Kidney (tissue), 22 donors: ENCODE measurements at places on chromosomes 5 and 9.

DNA sequence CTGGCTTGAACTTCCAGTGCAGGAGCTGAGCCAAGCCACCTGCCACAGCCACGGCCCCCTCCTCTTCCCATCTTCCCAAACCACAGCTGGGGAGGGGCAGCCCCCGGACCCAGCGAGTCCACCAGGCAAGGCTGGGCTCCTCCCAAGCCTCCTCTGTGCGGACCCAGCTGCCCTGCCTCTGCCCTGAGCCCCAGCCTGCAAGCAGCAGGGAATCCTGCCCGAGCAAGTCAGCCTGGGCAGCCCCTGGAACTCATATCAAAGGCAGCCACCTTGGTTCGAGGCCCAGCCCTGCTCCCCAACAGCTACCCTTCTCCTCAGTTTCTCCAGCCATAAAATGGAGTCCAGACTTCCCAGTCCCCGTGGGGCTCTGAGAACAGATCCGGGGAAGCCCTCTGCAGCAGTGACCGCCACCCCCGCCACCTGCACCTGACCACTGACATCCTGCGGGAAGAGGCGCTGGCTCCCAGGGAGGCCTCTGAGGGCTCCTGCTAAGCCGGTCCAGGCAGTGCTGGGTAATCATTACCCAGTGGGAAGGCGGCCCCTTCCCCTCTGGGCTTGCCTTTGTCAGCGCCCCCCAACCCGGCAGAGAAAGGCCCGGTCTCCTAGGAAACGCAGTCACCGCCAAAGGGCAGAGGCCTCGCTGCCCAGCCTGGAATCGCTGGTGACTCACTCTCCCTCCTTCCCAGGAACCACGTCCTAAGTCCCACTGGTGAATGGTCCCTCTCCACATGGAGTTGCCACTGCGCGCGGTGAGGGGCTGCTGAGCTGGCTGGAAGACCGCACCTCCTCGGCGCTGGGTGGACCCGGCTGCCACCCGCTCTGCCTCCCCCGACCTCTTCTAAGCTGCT, 1.5 kb downstream of the VAV2 start:
- peak; percentile 91 for DNase-seq

GRCh38 chr5:79499640-79500273, 14.2 kb downstream of the HOMER1 start:
- DNase-seq = no peak

DNA sequence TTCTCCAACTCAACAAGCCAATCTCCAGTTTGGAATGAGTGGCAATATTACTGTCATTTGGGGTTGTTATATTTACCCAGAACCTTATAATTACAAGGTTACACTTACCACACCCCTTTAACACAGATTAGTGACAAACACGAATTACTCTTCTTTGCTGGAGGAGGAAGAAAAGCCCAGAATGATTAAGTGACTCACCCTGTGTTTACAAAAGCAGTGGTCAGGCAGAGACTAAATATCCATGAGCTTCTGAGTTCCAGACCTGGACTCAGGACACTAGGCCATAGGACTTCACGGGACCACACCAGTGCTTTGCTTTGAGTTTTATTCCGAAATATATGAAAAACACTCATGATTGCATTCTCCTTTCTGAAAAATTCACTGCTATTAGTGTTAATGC, 370.8 kb downstream of the TLE1 start:
- no peak for DNase-seq

- DNase-seq = no peak
Measured at GRCh38 chr5:11946317-11946716, 42.1 kb upstream of the CTNND2 start.

GRCh38 chr9:134496413-134497282, 145.0 kb upstream of the COL5A1 start:
- no peak for DNase-seq

DNA sequence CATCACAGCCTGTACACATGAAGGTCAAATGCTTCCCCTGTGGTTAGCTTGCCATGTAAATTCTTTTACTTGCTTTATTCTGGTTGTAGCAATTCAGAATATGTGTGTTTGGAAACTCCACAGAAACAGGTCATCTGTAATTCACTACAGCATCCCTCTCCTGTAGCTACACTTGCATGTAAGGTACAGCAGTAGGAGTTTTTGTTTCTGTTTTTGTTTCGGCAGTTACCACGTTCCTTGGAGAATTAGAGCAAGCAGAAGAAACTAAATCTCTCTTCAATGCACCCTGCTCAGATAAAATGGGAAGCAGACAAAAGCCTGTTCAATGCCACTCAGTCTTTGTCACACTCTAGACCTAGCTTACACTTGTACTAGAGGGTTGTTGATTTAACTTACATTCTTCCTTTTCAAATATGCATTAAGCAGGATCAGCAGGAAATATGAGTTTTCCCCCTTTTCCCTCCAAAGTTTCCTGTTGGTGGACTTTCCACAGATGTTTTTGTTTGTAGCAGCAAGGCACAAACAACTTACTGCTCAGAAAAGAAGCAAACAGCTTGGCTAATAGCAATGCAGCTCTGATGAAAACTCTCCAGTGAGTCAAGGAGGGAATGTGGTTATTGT, 80.9 kb downstream of the YIPF5 start:
- DNase-seq = no peak

- DNase-seq = no peak
Measured at GRCh38 chr5:54868511-54869483, 116.6 kb downstream of the ESM1 start.

DNA sequence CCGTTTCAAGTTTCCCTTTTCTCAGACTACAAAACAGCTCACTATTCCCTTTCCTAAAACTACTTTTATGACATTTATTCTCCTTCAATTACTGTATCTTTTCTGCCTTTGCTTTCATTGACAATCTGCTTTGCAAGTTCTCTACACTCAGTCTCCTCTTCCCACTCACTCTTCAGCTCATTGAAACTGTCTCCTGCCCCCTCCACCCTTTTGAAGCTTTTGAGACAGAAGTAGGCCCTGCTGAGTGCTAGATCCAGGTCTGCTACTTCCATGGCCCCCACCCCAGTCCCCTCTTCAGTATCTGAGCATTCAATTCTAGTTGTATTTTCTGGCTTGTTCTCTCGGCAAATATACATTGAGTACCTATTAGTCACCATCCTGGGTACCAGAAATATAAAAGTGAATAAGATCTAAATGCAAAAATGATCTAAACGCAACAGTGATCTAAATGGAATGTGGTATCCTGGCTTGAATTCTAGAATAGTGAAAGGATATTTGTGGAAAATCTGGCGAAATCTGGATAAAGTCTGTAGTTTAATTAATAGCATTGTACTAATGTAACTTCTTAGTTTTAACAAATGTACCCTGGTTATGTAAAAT, 58.4 kb downstream of the OR2K2 start:
- no peak for DNase-seq

DNA sequence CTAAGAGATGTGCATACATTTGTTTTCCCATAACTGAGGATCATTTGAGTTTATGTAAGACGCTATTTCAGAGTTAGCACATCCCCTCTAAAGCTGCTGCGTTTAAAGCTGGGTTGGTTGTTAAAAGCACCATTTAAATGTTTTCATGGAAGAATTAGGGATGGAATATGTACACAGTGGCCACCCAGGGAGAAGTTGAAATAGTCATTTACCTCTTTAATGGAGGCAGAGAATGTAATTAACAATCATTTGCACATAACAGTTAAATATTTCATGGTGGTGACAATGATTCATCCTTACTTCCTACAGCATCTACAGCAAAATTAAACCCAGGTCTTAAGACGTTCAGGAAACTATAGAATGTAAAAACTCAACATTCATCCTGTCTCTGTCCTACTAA, 100.3 kb downstream of the KIF4B start:
- no peak for DNase-seq

- DNase-seq = no peak
Measured at GRCh38 chr5:142246258-142246657, 78.6 kb downstream of the SPRY4 start.

GRCh38 chr9:77015327-77016048, 4.0 kb upstream of the FOXB2 start:
- no peak for DNase-seq

- DNase-seq = no peak
Measured at GRCh38 chr5:39080597-39081204, 6.5 kb upstream of the RICTOR start.

- DNase-seq = no peak
Measured at GRCh38 chr5:34716986-34717385, 60.9 kb downstream of the RAI14 start.

- no peak for DNase-seq
Measured at GRCh38 chr9:127382541-127382940, 14.4 kb upstream of the SLC2A8 start.
